ENCODE measurements at places on chromosomes 6 and 20. TPM values are rescaled to one million over a fixed set of nuclear protein-coding genes. Genes with fewer than 3 reads are reported as not detected.
A peak's percentile ranks its signal among the peaks of the same experiment; 100 is the strongest.

GRCh38 chr6:15498640-15499039 lies 164.2 kb downstream of the DTNBP1 start:
- no peak for DNase-seq

DNA sequence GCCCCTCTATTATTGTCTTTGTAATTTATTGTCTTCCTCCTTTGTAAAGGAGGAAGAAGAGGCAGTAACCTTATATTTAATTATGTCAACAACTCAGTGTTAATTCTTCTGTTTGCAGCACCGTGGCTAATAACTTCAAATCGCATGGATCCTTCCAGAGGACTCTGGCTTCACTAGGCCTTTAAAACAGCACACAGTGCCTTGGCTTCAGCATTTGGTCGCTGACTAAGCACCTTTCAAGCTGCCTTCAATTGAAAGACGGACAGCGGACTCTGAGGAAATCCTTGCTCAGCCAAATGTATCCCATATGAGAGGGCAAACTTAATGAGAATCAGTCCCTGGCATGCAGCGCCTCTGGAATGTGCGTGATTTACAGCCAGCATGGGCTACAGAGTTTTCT lies 64.2 kb downstream of the SGK1 start:
- DNase-seq, result no peak

DNA sequence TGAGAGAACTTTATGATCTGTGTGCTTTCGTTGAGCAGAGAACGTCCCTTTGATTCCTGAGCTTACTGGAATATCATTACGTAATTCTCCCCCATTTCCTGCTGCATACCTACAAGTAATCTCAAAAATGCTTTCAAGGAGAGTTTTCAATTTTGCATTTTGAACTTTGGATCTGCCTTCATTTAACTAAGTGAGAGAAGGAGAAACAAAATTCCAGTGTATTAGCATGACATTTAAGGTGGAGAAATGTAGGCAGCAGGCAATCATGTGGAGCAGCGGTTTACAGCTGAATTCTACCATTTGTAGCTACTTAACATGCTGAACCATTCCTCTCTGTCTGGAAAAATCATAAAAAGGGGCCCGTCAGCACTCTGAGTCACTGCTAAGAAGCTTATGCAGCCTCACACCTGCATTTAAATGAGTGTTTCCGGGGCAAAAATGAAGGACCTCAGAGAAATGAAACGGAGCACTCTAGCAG lies 451.5 kb downstream of the PLCB1 start:
- no peak for DNase-seq

DNA sequence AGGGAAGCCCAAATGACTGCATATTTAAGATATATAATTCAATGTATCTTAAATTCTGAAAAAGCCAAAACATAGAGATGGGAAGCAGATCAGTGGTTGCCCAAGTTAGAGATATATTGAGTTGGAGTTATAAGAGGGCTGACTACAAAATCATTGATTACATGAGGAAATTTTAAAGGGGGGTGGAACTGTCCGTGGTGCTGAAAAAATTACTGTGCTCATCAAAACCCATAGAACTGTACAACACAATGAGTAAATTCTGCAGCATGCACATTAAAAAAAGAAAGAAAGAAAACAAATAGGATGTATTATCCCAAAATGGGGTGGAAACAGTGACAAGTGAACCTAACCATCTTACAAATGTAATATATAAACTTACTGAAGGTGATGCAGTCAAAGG lies 100.9 kb downstream of the FUT9 start:
- peak; percentile 27 for DNase-seq

ECI2 gene
- total RNA-seq, result 42.0 TPM

C20orf141 gene
- total RNA-seq, result not detected

DNA sequence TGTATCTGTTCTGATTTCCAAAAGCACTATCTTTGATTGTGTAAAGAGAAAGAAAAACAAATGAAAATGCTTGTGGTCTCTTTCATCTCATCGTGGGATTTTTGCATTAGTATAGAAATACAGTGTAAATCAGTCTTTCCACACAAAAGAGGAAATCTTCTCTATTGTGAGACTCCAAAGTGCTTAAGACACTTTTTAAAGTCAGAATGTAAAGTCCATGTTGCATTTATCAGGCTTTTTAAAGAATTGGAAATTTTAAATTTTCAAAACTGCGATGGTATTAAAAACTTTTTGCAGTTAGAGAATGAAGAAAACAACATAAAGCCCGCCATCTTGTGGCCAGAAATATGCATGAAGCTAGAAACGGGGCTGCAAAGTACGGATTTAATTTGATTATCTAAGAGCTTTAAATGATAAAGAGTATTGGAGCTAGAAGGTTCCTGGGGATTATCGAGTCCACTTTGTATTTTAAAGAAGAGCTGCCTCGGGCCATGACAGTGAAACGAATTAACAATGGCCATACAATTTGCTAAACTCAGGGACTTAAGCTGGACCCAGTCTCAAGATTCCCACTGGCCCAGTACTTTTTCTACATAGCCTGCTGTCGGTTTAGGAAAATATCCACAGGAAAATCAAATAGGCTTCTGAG lies 339.6 kb downstream of the ARHGAP18 start:
- peak; percentile 56 for DNase-seq

GRCh38 chr6:54784011-54784410 lies 62.6 kb upstream of the FAM83B start:
- no peak for DNase-seq

- no peak for DNase-seq
These were observed 248.7 kb downstream of the ZNF217 start for GRCh38 chr20:53344891-53345290.

TMEM217 gene
- 3.1 TPM for total RNA-seq

PXDC1 gene
- total RNA-seq, result not detected

DNA sequence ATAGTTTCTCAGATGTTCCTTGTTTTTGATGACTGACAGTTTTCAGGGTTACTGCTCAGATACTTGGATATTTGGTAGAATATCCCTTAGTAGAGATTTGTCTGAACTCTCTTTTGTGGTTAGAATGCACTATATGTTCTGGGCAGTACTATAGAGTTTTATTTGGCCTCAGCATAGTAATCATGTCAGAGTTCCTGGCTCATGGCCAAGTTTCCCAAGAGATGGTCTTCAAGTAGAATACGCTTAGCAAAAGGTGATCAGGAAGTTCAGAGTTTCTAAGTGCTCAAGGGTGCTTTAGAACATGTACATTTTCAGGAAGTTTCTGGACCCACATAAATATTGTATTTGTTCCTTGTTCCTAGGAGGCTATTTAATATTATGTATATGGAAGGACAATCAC lies 1209.7 kb upstream of the GJE1 start:
- DNase-seq, result no peak

- no peak for DNase-seq
These were observed 59.7 kb downstream of the PFDN4 start for GRCh38 chr20:54267483-54268003.

DNA sequence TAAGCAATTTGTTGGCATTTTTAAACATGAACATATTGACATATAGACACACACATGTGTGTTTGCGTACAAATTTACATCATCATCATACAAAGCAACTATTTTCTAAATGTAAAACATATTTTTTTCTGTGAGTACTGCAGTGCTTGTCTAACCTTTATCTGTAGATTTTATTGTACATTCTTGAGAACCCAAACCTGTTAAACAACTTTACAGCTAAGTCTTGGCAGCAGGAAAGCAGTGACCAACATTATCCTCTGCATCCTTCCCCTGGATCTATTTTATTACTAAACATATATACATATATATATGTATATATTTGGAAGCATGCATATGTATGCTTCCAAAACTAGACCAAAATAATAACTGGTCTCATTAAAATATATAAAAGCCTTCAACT lies 10.4 kb upstream of the PLCB1 start:
- DNase-seq, result no peak

GRCh38 chr6:45504947-45505346 lies 127.2 kb upstream of the SUPT3H start:
- DNase-seq, result no peak

POU5F1 gene
- not detected for total RNA-seq

DNA sequence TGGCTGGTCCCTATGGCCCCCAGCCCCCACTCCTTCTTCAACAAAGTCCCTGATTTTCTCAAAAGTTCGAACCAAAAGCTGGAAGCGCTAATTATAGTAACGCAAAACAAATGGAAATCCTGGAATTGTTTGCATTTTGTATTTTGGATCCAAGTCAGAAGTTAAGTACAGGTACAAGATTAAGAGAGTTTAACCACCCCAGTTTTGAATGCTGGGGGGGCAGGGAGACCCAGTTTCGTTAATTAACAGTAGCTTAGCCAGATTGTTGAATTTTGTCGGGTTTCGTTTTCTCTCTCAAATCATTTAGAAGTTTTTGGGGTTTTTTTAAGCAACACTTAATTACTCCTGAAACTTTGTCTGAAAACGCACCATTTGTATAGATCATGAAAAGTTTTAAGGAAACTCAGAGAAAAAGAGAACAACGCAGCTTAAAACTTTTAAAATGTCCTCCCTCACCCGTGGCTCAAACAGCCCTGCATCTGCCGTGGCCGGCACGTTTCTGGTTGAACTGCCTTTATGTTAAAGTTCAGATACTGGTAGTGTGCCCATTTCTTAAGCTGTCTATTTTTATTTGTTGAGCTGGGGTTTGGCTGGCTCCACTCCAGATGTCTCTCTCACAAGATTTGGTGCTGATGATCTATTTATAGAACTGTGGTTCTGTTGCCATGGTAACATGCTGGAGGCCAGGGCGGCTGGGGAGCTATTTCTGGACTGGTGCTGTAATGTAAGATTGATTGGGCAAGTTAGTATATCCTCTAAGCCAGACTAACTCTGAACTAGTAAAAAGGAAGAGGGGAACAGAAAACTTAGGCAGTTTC lies 55.0 kb downstream of the GNAS start:
- peak; percentile 82 for DNase-seq

GRCh38 chr6:12601881-12602280 lies 114.7 kb upstream of the PHACTR1 start:
- no peak for DNase-seq

DNA sequence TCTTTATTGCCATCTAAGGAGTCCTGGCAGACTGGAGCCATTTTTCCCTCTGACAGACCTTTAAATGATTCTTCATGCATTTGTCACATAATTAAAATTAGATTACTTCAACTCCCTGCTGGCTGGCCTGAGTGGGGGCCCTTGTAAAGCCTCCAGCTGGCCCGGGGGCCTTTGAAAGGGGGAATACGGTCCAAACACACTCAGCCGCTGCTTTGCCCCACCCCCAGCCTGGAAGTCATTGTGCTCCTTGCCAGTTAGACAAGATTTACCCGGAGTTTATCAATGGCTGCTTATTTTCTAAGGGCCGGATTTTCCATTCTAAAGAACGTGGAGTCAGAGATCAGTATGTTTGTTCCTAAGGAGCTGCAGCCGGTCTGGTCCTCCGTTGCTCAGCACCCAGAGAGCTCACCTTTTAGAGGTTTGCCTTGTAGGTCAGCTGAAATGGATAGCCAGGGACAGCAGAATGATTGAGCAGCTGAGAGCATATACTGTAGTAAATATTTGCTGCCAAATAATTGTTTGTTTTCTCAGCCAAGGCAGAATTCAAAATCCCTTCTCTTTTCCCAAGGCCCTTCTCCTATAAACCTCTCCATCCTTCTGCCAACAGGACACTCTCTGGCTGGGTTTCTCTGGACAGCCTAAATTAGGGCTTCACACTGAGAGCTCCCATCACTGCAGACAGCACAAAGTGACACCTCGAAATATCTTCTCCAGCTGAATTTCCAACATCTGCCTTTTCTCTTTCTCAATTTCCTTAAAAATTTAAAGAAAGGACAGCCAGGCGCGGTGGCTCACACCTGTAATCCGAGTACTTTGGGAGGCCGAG lies 68.4 kb upstream of the RBM24 start:
- no peak for DNase-seq

ANGPT4 gene
- total RNA-seq, result not detected
